Right lung (tissue), 10 donors: ENCODE measurements at places on chromosomes 6 and 20. TPM values are rescaled to one million over a fixed set of nuclear protein-coding genes. Genes with fewer than 3 reads are reported as not detected.

DNA sequence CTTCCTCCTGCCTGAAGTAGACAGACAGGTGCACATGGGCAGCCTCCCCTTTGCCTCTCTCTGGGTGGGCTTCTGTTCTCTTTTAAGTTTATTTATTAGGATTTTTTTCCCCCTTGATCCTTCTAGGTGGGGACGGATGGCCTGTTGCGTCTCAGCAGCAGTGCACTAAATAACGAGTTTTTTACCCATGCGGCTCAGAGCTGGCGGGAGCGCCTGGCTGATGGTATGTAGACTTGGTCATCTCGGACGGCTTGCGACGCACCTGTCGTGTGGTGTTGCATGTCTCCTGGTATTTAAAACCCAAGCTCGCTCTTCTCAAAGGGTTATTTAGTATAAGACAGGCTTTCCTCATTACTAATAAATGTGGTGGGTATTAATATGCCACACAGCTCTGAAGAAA, 73.3 kb downstream of the ASXL1 start:
- no peak for DNase-seq

- DNase-seq = no peak
Observed at GRCh38 chr6:135018052-135018451, 36.6 kb downstream of the HBS1L start.

GRCh38 chr20:57941604-57942381, 232.0 kb upstream of the PMEPA1 start:
- no peak for DNase-seq

- no peak for DNase-seq
Observed at GRCh38 chr20:47392015-47392720, 35.7 kb upstream of the ZMYND8 start.

GRCh38 chr6:80480421-80481157, 374.1 kb downstream of the BCKDHB start:
- DNase-seq = no peak

- no peak for DNase-seq
Observed at GRCh38 chr6:157449610-157450009, 68.6 kb downstream of the ZDHHC14 start.

GRCh38 chr6:33933101-33933500, 129.3 kb upstream of the MLN start:
- DNase-seq = no peak

DNA sequence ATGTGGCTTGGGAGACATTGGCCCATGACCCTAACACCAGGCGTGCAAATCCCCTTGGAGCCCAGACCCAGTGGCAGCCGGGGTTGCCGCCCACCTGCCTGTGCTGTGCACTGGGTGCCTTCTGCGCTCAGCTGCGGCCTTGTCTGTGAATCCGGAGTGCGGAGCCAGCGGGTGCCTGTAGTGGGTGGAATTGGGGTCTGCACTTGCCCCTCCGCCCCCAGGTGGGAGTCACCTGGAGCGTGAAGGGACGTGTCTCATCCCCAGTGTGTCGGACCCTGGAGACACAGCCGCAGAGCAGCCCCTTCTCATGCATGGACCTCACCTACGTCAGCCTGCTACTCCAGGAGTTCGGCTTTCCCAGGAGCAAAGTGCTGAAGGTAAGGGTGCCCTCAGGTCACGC, 22.9 kb upstream of the PYGB start:
- no peak for DNase-seq

GRCh38 chr20:62804021-62804626, 511 bp upstream of the OGFR start:
- DNase-seq = no peak

DNA sequence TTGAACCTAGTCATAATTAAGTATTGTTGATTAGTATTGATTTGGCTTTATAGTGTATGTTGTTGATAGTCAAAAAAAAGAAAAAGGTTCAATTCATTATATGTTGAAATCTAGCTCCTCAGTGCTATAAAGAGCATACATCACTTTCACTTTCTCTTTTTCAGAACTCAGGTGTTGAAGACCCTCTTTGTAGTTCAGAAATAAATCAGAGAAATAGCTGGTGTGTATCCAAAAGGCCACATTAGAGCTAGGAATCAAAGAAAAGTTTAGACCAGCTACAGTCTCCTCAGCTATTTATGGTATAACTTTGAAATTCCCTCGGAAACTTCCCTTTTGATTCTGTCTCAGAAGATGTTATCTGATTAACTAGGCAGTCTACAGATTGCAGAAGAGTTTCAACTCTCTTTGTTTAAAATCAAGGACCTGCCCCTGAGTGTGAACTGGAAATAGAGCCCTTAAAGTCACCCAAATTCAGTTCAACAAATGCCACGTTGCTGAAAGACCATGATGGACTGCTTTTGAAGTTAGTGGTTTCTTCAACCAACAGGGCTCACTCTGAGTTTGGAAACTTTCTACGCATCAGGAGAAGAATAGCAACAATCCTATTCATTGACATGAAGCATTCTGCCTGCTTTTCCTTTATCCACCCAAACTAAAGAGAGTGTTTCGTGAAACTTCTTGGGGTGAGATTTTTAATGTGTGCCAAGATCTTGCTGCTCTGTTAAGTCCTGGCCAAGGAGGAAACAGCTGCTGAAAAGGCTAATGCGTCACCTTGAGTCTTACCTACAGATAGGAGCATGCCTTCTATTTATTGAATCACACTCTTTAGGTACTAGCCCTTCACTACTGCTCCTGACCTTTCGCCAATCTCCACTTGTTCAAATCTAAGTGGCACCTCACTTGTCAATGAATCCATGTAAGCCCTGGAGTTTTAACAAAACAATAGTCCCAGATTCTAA, 111.7 kb downstream of the TNFRSF21 start:
- no peak for DNase-seq

- DNase-seq = no peak
Observed at GRCh38 chr20:46742669-46743045, 33.2 kb downstream of the SLC2A10 start.

DNA sequence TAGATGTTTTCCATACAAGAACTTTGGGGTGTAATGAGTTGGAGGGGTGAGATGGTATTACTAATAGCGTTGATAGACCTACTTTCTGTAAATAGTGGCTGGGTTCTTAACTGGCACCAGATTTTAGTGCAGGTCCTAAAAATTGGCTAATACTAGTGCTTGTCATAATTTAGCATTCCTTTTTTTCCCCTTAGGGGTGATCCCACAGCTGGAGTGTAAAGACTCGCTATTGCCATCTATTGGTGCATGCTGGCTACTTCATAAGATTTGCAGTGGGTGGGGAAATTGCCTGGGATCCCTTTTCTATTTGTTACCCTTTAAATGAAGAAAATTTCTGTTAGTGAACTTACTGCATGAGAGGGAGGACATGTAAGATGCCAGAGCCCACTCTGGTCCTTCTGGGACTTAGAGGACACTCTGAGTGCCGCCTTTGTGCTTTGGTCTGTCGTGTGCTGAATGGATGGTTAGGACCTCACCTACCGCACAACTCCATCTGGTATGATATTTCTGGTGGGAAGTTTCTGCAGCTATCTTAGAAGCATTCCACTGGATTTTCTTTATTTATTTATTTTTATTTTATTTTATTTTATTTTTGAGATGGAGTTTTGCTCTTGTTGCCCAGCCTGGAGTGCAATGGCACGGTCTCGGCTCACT, 195.5 kb downstream of the JARID2 start:
- no peak for DNase-seq

- no peak for DNase-seq
Observed at GRCh38 chr6:100475554-100476320, 11.0 kb upstream of the SIM1 start.

DNA sequence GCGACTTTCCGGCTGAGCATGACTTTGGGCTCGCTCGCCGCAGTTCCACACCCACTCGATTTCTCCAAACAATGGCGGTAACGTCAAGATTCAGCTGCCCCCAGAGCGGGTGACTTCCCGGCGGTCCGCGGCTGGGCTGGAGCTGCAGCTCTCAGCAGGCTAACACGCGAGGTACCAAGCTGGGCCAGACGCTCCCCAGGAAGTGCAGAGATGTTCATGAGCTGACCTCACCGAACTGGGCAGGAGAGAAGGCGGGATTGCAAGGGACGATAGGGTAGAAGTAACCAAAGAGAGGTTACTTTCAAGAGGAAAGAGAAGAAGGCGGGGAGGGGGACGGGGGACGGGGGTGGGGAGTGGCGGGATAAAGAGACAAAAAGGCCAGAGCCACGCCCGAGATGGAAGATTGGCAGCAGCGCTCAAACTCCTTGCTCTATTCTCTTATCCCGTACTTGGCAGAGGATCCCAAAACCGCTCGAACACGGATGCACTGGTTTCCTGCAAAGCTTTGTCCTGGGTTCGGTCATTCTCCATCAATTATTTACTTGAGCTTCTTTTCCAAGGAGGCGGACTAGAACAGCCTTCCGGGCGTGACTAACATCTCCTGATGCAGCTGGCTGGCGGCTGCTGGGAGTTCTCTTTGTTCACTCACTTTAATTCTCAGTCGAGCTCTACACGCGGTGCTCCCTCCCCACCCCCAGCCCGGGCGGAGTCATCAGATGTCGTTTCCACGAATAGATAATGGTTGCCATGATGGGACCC, at the start of gene MTCL3:
MTCL3 (minus strand) TSS at position 626 of the 759 bp plus-strand sequence.
- peak; percentile 16 for DNase-seq

DNA sequence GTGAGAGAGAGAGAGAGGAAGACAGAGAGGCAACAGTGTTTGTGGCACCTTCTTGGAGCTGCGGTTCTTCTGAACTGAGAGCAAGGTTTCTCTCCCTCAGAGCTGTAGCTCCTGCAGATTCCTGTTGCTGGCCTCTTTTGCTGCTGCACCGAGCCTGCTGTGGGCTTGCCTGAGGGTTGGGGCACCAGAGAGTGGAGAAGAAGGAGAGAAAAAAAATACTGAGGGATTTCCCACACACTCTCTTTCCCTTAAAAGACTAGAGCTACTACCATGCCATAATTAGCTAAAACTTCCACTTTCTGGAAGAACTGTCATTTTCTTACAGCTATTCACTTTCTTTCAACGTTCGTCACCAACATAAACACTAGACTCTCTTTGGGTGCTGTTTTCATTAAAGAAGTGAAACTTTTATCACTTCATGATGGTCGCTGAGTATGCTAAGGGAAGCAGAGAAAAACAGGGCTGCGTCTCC, 18.2 kb upstream of the ECI2 start:
- DNase-seq = no peak

DNA sequence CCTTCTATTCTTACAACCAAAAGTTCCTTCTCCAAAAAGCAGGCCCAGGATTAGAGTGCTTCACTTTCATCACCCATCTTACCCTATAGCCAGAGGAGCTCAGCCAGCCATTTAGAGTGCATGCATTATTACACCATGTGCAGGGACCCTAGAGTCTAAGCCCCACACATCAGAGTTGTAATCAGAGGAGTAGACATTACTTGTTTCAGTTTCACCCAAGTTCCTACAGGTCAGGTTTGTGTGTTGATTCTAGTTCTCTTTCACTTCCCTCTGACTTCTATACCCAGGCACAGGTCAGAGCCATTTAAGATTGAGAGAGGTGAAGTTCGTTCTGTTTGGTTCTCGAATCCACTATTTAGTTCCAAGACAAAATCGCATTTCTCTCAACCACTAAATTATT, 16.3 kb upstream of the ARFGEF3 start:
- no peak for DNase-seq

- DNase-seq = no peak
Observed at GRCh38 chr20:57980506-57980905, 247.9 kb downstream of the ANKRD60 start.

- DNase-seq = no peak
Observed at GRCh38 chr6:144568241-144568640, 283.1 kb downstream of the UTRN start.

WFDC10B gene
- polyA plus RNA-seq = not detected

APMAP gene
- polyA plus RNA-seq = 84.3 TPM

ABCC10 gene
- polyA plus RNA-seq = 29.2 TPM

CITED2 gene
- 112 TPM for polyA plus RNA-seq

SMOC2 gene
- 14.5 TPM for polyA plus RNA-seq

FABP7 gene
- polyA plus RNA-seq = 23.0 TPM

TP53TG5 gene
- 1.5 TPM for polyA plus RNA-seq
